ENCODE measurements at places on chromosomes 6 and 20. TPM values are rescaled to one million over a fixed set of nuclear protein-coding genes. Genes with fewer than 3 reads are reported as not detected.
A peak's percentile ranks its signal among the peaks of the same experiment; 100 is the strongest.

GRCh38 chr20:3406481-3407039, 909 bp downstream of the DNAAF9 start:
- DNase-seq, result peak; percentile 33

DNA sequence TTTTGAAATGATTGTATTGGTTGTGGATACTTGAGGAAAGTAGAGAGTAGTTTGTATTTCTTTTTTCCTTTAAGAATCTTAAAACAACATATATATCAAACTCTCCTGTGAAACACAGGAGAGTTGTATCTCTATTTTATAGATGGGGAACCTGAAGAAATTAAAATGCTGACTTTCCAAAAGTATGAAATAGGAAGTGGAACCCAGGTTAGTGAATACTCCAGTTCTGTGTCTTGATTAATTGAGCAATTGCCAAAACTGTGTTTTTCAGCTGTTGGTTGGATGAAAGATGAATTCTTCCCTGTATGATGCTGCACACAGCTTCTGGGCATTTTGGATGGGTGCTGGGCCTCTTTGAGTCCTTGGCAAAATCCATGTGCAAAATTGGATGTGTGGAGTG, 86.3 kb downstream of the ARID1B start:
- no peak for DNase-seq

DNA sequence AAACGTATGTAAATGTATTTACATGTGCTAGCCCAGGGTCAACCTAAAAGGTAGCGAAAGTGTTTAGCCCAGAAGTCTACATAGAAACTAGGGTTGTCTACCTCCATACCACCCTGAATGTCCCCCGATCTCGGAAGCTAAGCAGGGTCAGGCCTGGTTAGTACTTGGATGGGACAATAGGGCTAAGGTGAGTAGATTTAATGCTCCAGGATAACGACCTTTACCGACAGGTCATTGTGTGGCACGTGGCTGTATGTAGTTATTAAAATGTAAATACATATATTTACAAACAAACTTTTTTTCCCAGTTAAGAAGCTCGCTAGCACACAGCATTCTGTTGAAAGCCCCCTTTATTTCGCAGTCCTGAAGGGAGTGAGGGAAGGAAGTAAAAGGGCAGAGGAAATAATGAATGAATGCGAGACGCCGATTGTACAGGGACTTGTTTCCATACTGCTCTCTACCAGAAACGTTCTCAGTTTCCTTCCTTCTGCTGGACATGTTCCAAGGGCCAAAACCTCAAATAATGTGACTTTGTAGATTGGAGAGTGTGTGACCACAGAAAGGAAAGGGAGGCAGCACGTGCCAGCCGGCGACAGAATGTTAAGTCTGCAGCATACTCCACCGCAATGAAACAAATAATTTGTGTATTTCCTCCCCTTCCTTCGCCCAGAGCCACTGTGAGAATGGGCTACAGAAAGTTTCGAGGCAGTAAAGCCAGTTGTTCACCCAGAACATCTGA, 612 bp downstream of the ADAT2 start:
- DNase-seq, result peak; percentile 42

The LAMA4 gene
- total RNA-seq, result 497 TPM

The MUCL3 gene
- not detected for total RNA-seq

The DNMT3B gene
- 1.4 TPM for total RNA-seq

GRCh38 chr6:157434349-157435033, 53.5 kb downstream of the ZDHHC14 start:
- no peak for DNase-seq

DNA sequence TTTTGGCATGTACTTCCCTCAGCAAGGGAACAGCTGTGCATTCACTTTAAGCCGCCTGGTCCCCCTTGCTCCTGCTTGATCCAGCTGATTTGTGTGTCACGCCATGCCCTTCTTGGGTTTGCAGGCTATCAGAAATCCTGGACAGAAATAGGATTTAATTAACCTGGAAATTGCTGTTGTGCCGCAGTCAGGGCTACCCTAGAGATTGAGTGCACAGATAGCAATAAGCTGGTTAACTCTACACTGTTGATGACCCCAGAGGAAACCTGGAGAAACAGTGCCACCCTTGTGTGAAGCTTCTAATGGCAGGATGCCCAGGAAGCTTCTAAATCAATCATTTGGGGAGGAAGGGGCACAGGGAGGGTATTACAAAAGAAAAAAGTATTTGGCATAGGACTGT, 199.0 kb downstream of the JARID2 start:
- no peak for DNase-seq

The ABHD16B gene
- not detected for total RNA-seq

GRCh38 chr20:2887715-2888114, 14.4 kb downstream of the PTPRA start:
- no peak for DNase-seq

The FAM83C gene
- not detected for total RNA-seq

DNA sequence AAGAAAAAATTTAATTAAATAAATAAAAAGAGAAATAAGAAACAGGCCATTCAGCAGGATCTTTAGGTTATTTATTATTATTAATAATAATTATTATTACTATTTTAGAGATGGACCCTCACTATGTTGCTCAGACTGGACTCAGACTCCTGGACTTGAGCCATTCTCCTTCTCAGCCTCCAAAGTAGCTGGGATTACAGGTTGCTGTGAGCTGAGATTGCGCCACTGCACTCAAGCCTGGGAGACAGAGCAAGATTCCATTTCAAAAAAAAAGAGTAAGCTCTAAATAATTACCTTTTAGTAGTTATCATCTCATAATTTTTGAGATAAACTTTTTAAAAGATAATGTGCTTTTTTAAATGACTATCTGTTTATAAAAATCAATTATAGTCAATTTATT, 1102.8 kb upstream of the GJE1 start:
- DNase-seq, result no peak
